Brain microvascular endothelial cell (primary cell): ENCODE measurements at places on chromosomes 11 and 22.
A peak's percentile ranks its signal among the peaks of the same experiment; 100 is the strongest.

GRCh38 chr11:1660111-1660867, 30.7 kb downstream of the KRTAP5-5 start:
- DNase-seq = no peak

DNA sequence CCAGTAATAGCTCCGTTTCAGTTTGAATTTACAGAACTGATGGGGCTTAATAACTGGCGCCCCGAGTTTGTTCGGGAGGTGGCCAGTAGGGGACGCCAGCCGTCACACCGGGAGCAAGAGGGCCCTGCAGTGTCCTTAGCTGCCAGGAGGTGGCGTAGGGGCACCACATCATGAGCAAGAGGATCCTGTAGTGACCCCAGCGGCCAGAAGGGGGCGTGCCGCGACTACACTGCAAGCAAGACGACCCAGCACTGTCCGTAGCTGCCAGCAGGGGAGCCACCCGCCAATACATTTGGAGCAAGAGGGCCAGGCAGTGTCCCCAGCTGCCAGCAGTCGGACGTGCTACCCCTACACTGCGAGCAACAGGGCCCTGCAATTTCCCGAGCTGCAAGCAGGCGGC, 663.7 kb upstream of the B3GAT1 start:
- peak; percentile 59 for DNase-seq

DNA sequence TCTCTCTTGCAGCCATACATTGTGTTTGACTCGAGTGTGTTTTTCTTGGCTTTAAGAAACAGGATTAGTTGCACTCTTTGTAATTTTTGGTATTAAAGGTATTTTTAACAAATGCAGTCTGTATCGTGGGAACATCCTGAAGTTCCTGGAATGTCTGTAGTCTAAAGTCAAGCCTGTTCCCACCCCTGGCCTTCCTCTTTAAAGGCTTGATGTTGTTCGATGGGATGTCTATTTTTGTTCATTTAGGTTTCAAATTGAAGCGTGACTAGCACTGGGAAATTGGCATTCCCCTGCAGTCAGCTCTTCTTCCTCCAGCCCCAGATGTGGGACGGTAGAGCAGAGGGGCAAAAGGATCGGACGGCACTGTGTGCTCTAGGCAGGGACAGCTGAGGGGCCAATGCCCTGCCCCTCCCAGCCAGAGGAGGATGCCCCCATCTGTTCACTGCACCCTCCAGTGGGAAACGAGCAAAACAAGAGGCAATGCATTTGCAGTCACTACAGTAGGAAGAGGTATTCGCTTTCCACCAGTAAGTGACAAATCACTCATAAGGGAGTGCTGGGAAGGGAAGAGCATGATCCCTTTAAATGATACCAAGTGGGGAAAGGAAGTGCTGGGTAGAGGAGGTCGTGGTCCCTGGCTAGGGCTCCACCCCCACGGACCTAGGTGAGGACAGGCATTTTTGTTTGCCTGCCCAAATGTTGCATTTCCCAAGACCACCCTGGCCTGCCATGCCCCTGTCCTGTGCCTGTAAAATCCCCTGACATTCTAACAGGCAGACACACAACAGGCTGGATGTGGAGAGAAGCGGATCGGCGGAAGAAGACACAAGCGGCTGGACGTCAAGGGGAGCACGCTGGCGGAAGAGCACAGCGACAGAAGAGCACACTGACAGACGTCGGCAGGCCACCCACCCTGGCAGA, 47.4 kb upstream of the SEPTIN5 start:
- peak; percentile 74 for DNase-seq

DNA sequence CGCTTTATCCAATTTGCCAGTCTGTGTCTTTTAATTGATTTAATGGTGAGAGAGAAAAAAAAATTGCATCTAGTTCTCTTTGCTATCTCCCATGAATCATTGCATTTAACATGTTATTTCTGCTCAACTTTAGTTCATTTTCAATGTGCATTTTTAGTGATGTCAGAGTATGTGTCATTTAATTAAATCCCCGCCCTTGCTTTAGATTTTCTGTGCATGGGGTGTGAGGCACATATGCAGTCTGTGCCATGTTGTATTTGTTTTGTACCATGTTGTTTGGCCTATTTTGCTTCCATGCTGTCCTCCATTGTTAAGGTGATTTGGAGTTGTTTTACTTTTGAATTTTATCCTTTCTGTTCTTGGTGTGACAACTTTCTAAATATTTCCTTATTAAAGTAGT, 8.3 kb upstream of the NCR3LG1 start:
- no peak for DNase-seq

DNA sequence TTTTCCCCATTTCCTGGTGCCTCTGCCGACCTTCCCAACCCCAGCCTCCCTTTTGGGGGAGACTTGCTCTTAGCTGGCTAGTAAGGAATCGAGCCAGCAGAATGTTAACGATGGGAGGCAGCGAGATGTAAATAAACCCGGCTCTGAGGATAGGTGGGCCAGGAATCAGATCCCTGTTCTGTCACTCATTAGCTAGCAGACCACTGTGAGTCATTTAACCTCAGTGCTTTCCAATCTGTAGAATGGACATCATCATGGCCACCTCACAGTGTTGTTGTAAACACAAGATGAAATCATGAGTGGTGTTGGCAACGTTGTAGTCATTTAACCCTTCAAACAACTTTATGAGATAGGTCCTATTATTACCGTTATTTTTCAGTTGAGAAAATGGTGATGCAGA, 208.6 kb downstream of the KIRREL3 start:
- DNase-seq = no peak

DNA sequence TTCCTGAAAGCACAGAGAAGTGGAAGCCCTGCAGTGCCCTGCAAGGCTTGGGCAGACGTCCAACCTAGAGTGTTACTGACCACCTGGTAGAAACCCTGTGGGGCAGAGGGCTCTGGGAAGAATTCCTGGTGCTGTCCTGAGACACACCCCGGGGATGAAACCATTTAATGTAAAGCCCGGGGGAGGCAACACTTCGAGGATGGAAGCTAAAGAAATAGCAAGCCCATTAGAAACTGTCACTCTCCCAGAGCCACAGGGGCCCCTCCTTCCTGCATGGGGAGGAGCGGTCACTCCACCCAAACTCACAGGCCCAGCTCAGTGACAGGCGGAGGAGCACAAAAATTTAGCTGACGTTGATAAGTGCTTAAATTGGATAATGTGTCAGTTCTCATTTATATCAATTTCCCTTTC, 57.6 kb downstream of the NRXN2 start:
- DNase-seq = no peak

DNA sequence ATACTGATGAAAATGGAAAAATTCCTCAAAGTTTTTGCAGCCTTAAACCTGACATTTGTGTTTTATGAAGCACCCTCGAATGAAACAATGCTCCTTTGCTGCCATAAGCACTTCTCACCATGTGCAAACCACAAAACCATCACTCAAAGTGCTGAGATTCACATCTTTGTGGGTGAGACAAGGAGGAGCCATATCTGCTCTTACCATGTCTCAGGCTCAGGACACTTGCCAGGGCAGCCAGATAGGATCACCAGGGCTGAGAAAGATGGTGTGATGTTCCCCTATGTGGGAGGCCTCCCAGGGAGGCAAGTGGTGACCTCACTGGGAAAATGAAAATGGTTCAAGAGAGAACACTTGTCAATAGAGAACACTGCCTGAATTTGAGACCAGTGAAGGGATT, 120.4 kb downstream of the CCDC34 start:
- peak; percentile 59 for DNase-seq

DNA sequence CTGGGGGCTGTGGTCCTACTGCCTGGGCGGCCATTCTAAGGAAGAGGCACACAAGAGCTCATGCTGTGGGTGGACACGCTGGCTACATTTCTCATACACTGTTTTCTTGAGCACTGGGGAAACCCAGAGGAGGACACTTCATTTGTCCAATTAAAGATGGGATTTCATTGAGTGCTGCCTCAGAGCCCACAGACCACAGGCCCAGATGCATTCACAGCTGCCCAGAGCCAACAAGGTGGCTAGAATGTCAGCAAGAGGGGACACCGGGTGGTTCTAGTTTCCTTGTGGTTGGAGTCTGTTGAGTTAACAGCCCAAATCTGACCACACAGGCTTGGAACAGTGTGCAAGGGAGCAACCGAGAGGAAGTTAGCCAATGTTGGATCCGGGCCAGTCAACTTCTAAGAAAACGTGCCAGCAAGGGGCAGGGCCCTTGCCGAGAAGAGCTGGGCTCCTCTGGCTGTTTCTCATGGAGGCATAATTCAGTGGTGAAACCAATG, 35.0 kb upstream of the SORL1 start:
- DNase-seq = peak; percentile 22

DNA sequence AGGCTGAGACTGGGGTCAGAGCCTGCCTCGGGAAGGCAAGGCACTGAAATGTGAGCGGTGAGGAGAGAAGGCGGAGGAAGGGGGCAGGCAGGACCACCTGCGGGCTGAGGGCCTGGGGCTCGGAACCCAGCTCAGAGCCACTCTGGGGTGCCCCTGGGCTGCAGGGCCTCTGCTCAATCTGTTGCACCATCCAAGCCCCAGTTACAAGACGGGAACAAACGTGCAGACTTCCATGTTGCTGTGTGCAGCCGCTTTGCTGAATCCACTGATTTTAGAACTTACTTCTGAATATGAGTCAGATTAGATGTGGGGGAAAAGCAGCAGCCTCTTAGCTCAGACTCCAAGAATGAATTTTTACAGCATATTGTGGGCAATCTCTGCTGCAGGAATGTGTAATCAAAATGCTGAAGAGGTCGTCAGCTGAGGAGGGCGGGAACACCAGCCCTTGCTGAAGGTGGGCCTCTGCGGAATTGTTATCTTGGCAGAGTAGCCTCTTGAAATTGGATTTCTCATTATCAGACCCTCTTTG, 21.6 kb downstream of the PARVG start:
- DNase-seq = peak; percentile 33

GRCh38 chr11:121091492-121092152, 9.4 kb upstream of the TECTA start:
- DNase-seq = no peak

- DNase-seq = no peak
Measured at GRCh38 chr22:44783581-44783980, 31.2 kb downstream of the ARHGAP8 start.

DNA sequence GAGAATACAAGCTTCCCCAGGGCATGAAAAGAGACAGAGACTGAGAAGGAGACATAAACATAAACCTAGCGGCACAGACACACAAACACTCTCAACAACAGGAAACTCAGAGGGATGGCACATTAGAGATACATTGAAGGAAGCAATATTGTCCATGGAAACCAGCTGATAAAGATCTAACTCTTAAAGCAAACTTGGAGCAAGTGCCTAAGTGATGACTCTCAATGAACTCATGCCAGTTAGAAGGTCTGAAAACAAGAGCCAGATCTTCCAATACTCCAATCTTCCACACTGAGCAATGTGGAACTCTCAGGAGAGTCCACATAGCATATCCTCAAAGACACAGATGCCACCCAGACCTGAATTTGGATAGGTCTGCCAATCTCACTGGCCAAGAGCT, 168.8 kb upstream of the ISX start:
- DNase-seq = no peak

DNA sequence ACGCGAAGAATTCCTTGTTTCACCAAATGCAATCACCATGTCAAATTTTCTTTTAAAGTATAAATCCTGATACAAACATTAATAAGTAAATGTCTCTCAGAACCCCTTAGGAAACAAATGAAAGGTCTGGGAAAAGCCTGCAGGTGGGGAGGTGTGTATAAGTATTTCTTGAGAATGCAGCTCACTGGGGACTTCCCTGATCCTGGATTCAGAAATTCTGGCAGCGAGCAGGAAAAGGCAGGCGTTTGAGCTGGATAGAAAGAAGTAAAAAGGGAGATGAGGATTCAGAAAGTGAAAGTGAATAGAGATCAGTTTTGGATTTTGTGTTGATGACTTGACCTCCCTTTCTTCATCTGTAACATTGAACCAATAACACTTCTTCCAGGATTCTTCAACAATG, 68.3 kb upstream of the CTSC start:
- DNase-seq = no peak

GRCh38 chr11:133163463-133164419, 368.6 kb downstream of the OPCML start:
- peak; percentile 36 for DNase-seq

- DNase-seq = peak; percentile 66
Measured at GRCh38 chr11:46865340-46865739, 19.3 kb upstream of the CKAP5 start.

GRCh38 chr22:37555029-37555428, 5.3 kb upstream of the CDC42EP1 start:
- no peak for DNase-seq

GRCh38 chr11:83456075-83456474, 169.9 kb upstream of the CCDC90B start:
- DNase-seq = no peak

GRCh38 chr11:83361831-83362230, 75.7 kb upstream of the CCDC90B start:
- no peak for DNase-seq

GRCh38 chr22:34161431-34162123, 241.3 kb upstream of the LARGE1 start:
- no peak for DNase-seq
